ENCODE measurements at places on chromosomes 16 and 17.

- peak; percentile 35 for DNase-seq
These were observed 126.6 kb downstream of the ANKRD11 start for GRCh38 chr16:89363621-89364393.

- DNase-seq: peak; percentile 92
These were observed 12.3 kb downstream of the GLIS2 start for GRCh38 chr16:4328046-4328781.

- DNase-seq: peak; percentile 23
These were observed 4.0 kb downstream of the NOG start for GRCh38 chr17:56597495-56597990.

DNA sequence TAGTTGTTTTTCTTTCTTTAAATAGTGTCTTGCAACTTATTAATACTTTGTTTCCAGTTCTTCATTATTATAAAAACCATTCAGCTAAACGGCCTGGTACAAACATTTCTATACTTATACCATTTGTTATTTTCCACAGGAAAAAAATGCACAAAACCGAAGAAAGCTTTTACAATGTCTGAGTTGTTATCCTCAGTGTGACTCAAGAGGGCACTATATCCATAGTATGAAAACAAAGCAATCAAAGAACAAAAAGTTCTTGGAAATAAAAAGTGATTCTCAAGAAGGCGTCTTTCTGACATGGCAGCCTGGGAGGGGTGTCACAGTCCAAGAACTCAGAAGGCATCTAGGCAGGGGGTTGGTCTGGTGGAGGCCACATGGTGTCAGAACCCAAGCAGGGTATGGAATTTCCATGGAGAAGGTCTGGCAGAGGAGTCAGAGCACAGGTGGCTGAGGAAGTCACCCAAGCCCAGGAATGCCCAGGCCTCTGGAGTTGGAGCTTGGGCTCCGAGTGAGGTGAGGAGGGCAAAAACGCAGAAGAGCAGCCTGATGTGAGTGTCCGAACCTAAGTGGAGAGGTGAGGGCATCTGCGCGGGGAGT is 70.9 kb upstream of the ATP2A3 start:
- DNase-seq: no peak

- DNase-seq: no peak
These were observed 2.0 kb downstream of the NPTX1 start for GRCh38 chr17:80474231-80474960.

DNA sequence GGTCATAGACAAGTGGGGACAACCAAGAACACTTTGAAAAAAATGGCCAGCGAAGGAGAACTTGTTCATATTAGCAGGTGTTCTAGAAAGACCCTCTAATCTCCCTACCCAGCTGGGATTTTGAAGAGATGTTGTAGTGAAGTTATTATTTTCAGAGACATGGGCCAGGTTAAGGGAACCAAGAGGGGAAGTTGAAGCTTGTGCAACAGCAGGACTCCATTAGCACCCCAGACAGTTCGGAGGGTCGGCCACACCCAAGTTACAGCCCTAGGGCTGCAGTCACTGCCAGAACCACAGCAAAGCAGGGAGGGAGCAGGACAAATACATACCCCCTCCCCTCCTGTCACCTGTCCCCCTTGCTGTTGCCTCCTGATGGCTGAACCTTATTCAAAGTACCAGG is 42.3 kb downstream of the WSB1 start:
- DNase-seq: no peak

- no peak for DNase-seq
These were observed 5.6 kb downstream of the TP53I13 start for GRCh38 chr17:29573871-29574731.

DNA sequence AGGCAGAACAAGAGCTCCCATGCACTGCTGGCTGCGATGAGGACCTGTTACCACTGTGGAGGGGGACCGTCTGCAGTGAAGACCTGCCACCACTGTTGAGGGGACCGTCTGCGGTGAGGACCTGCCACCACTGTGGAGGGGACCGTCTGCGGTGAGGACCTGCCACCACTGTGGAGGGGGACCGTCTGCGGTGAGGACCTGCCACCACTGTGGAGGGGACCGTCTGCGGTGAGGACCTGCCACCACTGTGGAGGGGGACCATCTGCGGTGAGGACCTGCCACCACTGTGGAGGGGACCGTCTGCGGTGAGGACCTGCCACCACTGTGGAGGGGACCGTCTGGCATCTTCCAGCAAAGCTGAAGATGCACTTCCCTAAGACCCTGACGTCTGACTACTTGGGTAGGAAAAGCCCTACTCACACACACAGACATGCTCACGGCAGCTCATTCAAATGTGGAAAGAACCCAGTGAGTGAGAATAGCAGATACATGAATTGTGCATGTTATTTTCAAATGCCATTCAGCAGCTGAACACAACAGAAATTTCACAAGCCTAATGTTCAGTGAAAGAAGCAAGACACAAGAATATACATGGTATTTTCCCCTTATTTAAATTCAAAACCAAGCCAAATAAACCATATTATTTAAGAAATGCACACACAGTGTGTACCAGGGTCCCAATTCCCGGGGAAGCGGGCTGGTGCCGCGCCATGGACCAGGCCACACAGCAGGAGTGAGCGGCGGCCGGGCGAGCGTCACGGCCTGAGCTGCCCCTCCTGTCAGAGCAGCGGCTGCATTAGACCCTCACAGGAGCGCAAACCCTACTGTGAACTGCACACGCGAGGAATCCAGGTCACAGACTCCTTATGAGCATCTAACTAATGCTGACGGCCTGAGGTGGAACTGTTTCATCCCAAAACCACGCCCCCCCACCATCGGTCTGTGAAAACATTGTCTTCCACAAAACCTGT is 64.2 kb upstream of the METRNL start:
- no peak for DNase-seq

- no peak for DNase-seq
These were observed 12.0 kb downstream of the FOXN1 start for GRCh38 chr17:28518132-28518531.

GRCh38 chr16:10769381-10769780 is 25.7 kb downstream of the NUBP1 start:
- peak; percentile 71 for DNase-seq

DNA sequence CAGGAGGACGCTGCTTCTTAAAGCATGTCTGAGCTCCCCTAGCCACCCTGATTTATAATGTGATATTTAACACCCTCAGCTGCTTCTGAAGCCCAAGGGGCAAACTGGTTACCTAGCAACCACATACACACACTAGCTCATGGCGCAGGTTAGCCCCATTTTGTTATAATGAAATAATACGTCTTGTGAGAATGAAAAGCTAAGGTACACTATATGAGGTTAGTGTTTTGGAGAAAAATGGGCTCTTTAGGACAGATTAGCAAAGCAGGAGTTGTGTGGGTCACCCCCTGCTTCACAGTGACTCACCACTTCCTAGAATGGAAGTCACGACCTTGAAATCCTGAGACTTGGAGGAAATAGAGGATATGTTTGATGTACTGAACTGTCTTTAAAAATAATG is 404.8 kb upstream of the HSBP1 start:
- no peak for DNase-seq

- no peak for DNase-seq
These were observed 12.8 kb upstream of the CES3 start for GRCh38 chr16:66948134-66948836.

GRCh38 chr17:81715872-81716673 is 4.0 kb downstream of the SLC25A10 start:
- no peak for DNase-seq

DNA sequence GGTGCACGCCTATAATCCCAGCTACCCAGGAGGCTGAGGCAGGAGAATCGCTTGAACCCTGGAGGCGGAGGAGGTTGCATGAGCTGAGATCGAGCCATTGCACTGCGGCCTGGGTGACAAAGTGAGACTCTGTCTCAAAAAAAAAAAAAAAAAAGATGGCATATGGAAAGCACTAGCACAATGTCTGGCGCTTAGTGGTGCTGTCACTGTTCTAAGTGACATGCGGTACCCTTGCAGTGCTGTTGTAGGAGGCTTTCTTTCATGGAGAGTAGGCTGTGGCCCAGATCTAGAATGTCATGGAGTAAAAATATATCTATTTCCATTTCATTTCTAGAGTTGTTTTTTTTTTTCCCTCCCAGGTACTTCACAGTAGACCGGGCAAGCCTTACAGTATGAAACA is 14.6 kb upstream of the METTL9 start:
- DNase-seq: no peak

- no peak for DNase-seq
These were observed 226.6 kb downstream of the ZFHX3 start for GRCh38 chr16:72821185-72821950.

GRCh38 chr16:50121721-50122445 is 31.2 kb upstream of the TENT4B start:
- no peak for DNase-seq

- no peak for DNase-seq
These were observed 4.9 kb downstream of the ALOX15 start for GRCh38 chr17:4636474-4637100.

- no peak for DNase-seq
These were observed 140.8 kb downstream of the PRKCA start for GRCh38 chr17:66443166-66443565.

DNA sequence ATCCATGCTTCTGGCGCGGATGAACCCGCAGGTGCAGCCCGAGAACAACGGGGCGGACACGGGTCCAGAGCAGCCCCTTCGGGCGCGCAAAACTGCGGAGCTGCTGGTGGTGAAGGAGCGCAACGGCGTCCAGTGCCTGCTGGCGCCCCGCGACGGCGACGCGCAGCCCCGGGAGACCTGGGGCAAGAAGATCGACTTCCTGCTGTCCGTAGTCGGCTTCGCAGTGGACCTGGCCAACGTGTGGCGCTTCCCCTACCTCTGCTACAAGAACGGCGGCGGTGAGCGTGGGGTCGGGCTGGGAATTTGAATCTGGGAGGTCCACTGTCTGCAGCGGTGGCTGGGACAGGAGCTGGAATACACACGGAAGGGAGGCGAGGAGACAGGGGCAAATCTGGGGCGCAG is 904 bp downstream of the SLC6A2 start:
- no peak for DNase-seq

DNA sequence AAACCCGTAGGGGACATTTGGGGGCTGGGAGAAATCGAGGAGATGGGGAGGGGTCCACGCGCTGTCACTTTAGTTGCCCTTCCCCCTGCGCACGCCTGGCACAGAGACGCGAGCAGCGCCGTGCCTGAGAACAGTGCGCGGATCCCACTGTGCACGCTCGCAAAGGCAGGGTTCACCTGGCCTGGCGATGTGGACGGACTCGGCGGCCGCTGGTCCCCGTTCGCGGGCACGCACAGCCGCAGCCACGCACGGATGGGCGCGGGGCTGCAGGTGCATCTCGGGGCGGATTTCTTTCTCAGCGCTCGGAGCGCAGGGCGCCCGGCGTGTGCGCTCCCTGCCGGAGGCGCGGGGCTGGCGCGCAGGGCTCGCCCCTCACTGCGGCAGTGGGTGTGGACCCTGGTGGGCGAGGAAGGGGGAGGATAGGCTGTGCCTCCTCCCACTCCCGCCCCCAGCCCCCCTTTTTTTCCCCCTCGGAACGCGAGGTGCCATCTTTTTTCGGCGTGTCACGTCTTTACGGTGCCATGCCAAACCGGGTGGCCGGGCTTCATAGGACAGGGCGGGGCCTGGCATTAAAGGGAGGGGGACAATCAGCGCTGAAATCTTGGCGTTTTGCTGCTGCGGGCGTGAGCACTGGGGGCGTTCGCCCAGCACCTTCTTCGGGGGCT is 1.1 kb downstream of the MAPT start:
- no peak for DNase-seq

- peak; percentile 70 for DNase-seq
These were observed 39.3 kb upstream of the TAC4 start for GRCh38 chr17:49887086-49887743.

DNA sequence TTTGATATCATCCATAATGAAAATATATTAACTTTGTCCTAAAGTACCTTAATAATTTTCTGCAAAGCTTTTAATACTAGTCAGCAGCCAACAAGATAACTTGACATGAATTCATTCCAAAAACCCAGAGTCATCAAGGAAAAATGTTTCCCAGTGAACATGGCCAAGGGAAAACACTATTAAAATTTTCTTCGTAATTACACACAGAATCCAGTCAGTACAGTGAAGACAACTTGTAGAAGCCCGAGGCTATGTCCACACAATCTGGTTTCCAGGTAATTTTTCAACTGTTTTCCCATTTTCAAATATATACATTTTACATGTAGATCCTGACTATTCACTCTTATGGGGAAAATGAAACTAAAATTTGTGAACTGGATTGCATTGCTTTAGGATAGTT is 600.9 kb downstream of the CDH8 start:
- DNase-seq: peak; percentile 14

GRCh38 chr17:2237950-2238349 is 65.6 kb downstream of the SMG6 start:
- DNase-seq: no peak

GRCh38 chr17:7043182-7043496 is 753 bp downstream of the SLC16A11 start:
- no peak for DNase-seq

DNA sequence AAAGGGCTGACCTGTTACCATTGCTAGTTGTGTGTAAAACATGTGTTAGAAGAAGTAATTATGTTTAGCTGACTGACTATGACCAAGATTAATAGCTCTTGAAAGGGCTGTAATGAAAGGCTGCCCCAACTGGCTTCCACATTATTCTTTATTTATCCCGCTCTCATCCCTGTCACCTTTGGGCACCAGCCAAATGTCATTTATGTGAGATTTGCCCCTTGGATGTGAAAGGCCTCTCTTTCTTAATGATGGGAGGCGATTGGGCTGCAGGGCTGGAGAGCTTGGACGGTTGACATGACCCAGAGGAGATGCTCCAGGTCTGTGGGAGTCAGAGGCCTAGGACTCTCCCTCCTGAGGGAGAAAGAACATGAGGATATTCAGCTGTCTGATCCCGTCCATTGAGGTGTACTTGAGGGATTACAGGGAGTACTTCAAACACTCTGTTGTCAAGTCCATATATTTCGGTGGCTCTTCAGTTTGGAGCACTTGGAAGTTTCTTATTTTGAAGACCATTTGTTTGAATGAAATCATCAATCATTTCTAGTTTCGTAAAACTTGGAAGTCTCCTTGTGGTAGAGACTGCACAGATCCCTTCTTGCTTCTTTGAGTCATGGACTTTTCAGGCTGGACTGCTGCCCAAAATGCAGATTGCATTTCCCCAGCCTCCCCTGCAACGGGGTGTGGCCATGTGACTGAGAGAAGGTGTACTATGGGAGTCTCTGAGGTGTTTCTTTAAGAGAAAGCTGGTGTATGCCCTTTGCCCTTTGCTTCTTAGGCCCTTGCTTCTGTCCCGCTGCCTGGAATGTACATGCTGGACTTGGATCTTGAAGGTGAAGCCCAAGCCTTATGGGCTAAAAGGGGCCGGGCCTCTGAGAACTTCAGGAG is 51.3 kb downstream of the FTO start:
- DNase-seq: no peak

DNA sequence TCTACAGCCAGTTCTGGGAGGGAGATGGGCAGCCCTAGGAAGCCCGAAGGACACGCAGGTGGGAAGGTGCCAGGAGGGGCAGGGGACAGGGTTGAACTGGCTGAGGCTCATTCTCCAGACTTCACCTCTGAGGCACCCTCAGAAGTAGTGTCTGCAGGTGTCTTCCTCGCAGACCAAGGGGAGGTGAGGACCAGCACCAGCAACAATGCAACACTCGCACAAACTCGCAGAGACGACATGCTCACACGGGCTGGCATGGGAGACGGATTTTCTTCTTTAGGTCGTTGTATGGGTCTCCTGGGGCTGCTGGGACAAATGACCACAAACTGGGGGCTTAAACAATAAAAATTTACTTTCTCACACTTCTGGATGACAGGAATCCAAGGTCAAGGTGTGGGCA is 132.2 kb upstream of the FOXF1 start:
- no peak for DNase-seq

GRCh38 chr17:37219876-37220606 is 155.7 kb upstream of the C17orf78 start:
- DNase-seq: no peak
